Stimulated activated CD8-positive, alpha-beta memory T cell treated with anti-CD3 and anti-CD28 coated beads, Interleukin-4, amount 100 ng/mL, for 1 hour (primary cell): ENCODE measurements at places on chromosomes 4 and X.

DNA sequence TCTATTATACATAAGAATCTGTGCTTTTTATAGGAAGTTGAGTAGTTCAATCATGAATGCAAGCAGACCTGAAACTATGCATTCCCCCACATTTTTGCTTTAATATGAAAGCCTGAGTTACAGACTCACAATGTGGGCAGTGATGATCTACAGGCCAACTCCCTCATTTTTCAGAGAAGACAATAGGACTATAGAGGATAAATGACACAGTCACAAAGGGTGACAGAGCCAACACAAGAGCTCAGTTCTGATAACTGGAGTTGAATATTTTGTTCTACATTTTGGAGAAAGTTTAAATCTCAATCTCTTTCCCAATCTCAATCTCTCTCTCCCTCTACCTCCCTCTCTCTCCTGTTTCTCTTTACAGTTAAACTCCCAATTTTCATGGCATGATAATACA, 27.0 kb downstream of the MBNL3 start:
- DNase-seq = no peak

- no peak for DNase-seq
These were observed 870.6 kb upstream of the SLIT2 start for GRCh38 chr4:19381068-19381467.

DNA sequence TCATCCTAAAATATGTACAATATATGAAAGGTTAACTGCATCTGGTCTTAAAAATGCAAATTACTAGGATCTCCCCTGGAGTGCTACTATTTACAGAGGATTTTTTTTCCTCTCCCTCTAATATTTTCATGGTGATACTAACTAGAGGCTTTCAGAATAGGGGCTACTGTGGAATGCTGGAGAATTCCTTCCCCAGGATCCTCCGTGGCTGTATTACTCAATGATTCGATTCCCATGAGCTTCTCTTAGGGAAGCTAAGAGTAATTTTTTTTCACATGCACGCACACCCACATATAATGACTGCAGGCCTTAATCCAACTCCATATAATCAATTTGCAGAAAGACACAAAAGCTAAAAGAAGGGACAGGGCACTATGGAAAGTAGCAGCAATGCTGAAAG, 184.7 kb downstream of the ARHGAP6 start:
- no peak for DNase-seq

DNA sequence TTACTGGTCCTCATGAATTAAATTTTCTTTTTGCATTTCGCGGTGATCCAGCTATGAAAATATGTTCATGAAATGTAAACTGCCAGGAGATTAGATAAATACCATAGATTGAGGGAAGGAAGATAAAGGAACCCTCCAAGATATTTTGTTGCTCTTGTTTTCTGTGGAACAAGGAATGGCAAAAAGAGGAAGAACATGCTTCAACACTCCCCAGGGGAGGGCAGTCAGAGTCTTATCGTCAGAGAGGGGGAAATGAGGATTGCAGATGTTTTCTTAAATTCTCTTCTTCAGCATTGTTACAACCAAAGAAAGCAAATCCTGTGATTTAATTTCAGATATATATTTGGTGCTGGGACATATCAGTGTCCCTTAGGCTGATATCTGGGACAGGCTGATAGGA, 9.5 kb upstream of the SFRP2 start:
- no peak for DNase-seq

GRCh38 chr4:124343661-124344171, 368.8 kb downstream of the ANKRD50 start:
- no peak for DNase-seq

DNA sequence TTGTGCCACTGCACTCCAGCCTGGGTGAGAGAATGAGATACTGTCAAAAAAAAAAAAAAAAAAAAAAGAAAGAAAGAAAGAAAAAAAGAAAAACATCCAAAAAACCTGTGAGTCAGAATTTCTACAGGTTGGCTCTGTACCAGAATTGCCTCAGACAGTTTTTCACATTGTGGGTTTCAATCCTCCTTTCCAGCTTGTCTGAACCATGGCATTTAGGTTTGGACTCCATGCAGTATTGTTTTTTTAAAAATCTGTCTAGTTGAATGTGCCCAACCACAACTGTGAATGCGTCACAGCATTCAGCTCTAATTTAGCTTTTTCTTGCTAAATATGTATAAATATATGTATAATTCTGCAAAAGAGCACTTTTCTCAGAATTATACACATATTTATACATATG, 31.4 kb upstream of the ARSH start:
- no peak for DNase-seq

DNA sequence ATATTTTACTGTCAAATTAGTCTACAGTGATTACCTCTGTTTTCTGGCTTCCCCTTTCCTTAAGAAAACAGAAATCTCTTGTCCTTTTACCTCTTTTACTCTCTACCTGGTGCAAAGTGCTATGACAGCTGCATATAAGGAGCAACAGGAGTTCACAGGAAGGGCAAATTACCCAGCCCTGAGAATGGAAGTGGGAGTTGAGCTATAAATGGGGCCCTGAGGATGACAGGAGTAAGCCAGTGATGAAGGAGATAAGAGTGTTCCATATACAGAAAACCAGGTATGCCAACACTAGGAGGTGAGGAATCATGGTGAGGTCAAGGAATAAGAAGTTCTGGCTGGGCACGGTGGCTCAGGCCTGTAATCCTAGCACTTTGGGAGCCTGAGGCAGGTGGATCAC, 4.5 kb upstream of the HSD17B13 start:
- no peak for DNase-seq

- DNase-seq = no peak
These were observed 47.2 kb downstream of the MAOA start for GRCh38 chrX:43703211-43703791.

GRCh38 chrX:2628751-2629315, 62.3 kb upstream of the CD99 start:
- DNase-seq = no peak

DNA sequence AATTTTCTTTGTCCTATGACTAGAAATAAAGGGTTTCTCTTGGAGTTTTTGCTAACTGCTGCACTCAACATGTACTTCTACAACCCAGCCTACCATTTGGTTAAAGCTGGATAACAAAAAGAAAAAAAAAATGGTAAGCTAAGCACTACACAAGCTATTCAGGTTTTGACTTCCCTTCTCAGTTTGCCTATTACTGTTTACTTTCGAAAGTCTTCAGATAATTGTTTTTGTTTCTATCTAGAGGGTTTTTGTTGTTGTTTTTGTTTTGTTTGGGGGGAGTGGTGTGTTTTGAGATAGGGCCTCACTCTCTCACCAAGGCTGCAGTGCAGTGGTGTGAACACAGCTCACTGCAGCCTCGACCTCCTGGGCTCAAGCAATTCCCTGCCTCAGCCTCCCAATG, 46.6 kb downstream of the CLOCK start:
- DNase-seq = no peak

- no peak for DNase-seq
These were observed 30.4 kb downstream of the FAT1 start for GRCh38 chr4:186693159-186693815.

GRCh38 chrX:15749642-15750610, 11.9 kb downstream of the CA5B start:
- no peak for DNase-seq

- DNase-seq = no peak
These were observed 33.4 kb downstream of the KCTD8 start for GRCh38 chr4:44415251-44415650.

DNA sequence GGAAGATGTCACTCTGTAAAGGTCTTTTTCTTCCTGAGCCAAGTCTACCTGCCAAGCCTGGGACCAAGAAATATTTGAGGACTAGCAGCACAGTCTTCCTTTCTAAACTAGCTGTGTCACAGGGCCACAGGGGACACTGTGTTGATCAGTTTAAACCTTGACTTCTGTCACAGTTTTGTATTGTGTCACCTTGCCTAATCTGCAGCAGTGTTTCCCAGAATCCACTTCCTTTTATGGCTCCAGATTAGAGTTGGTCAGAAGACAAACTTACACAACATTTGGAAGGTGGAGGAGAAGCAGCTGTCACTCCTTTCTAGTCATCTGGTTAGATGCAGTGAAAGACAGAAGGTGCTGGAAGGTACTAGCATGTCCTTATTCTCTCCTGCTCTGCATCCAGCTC, 143.1 kb upstream of the BCOR start:
- no peak for DNase-seq

DNA sequence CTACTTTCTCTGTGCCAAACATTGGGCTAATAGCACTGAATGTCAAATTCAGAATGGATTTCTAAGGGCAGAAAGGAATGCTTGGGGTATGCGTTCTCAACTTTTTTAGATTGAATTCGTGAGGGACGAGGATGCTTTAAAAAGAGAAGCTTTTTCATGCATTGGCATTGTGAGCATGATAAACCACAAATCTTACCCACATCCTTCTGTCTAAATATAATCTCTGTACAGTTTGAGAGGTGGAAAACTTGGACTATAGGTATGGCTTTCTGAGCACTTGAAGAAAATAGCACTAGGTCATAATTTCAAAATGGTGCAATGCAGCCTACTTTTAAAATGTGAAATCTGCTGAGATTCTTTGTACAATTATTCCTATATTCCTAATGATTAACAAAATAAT, 71.4 kb upstream of the HHIP start:
- DNase-seq = no peak

- DNase-seq = no peak
These were observed 1318.5 kb downstream of the STIM2 start for GRCh38 chr4:28179126-28179525.

GRCh38 chr4:177975315-177975987, 533.2 kb upstream of the AGA start:
- no peak for DNase-seq

DNA sequence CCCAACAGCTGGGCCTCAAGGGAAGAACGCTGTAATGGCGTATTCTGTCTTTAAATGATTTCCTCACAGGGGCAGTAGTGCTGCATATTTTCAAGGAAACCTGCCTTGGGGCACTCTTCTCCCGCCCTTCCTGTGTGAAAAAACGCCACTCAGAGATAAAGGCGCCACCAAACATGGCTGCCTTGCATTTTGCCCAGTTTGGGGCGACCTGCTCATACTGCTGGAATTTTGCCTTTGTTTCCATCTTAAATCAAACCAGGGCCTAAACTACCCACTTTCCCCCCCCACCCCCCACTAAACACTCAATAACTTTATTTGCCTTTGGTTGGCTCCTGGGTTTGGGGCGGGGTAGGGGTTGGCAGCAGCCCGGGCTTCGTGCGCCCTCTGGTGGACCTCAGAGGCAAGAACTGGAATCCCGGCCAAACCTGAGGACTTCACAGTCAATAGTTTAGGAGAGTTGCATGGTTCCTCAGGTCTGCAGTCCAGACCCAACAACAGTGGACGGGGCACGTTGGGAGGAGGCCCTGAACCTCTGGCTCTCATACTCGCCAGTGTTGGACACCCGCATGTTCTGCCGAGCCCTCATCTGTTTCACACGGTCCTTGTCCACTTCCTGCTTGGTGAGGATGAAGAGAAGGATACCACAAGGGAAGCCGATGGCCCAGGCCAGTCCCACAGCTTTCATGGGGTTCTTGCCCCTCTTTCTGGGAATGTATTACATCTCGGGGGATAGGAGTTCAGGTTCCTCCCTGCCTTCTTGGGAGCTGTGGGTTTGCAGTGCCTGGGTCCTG, 220.1 kb upstream of the STK26 start:
- no peak for DNase-seq

GRCh38 chr4:70671091-70671490, 4.8 kb upstream of the JCHAIN start:
- DNase-seq = no peak

DNA sequence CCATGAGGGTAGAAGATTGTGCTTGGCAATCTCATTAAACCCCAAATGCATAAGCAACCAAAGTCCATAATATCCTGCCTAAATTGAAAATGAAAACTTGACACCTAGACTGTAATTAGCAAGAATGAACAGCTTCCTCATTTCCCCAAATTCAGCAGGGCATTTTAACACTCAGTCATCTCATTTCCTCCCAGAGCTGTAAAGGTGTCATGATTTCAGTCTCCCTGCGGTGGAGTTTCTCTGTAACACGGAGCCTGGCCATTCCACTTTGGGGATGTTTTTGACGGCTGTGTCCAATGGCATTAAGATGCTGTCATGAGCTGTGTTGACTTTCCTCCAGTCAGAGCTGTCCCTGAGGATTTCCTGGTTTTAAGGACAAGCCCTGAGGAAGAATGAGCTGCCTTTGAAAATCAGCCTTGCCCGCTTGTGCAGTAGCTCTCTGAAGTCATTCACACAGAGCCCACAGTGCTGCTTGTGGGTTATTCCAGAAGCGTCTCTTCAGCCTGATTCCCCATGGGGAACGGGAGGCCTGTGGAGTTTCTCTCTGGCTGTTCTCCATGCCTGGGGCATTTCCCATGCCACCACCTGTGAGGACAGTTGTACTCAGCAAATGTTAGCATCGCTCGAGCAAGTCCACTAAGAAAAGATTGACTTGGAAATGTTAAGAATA, 187.0 kb downstream of the MID1 start:
- DNase-seq = no peak

- DNase-seq = no peak
These were observed 182.7 kb downstream of the BCOR start for GRCh38 chrX:39915081-39915480.

DNA sequence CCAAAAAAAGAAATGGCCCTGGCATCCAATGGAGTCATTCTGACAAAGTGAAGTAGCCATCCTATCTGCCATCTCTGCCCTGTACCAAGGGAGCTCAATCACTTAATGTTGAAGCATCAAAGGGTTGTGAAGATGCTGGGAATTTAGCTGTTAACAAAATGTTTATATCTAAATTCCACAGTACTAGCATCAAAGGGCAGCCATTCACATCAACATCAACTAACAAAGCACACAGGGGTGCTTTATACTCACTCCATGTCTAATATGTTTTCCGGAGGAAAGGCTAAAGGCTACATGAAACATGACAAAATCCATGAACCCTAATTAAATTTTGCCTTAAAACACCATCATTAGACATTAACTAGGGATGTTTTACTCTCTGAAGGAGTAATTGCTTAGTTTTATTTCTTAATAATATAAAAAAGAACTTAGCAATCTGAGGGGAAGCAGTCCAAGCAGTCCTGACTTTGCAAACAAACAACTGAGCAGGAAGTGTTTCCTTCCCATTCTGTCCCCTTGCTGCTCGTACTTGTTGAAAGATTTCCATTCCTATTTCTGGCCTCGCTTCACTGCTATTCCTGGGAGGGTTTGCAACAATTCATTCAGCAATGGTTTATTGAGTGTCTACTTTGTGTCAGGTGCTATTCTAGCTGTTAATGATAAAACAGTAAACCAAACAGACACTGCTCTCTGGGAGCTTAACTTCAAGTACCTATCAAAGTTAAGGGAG, 208.6 kb upstream of the SLC7A11 start:
- DNase-seq = no peak

DNA sequence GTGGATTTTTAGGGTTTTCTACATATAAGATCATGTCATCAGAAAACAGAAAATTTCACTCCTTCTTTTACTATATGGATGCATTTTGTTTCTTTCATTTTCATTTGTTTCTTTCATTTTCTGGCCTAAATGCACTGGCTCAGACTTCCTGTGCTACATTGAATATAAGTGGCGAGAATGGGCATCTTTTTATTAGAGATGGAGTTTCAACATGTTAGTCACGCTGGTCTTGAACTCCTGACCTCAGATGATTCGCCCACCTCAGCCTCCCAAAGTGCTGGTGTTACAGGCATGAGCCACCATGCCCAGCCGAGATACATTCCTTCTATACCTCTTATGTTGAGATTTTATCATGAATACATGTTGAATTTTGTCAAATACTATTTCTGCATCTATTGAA, 61.8 kb downstream of the BRWD3 start:
- no peak for DNase-seq
